ENCODE measurements at places on chromosomes 5 and 9. TPM values are rescaled to one million over a fixed set of nuclear protein-coding genes. Genes with fewer than 3 reads are reported as not detected.

GRCh38 chr5:108148715-108149139, 233.2 kb downstream of the FBXL17 start:
- no peak for DNase-seq

Gene GABRA6
- not detected for polyA plus RNA-seq

DNA sequence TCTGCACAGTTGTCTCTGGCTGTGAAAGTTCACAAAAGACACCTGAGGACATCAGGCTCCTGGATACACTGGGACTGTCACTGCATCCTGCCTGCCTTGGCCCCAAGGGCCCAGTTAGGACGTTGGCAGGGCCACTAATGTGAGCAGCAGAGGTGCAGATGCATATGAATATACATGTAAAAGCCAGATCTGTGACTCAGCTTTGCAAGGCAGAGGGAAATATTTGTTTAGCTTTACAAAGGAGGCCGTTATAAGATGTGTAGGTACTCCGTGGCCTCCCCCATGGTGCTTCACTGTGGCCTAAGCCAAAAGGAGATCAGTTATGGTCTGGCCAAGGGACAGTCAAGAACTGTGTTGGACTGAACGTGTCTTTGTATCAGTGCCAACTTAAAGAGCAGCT, 4.1 kb upstream of the C1QTNF3 start:
- no peak for DNase-seq

- no peak for DNase-seq
Observed at GRCh38 chr9:32589083-32589723, 16.2 kb upstream of the NDUFB6 start.

GRCh38 chr9:117325110-117325731, 89.6 kb downstream of the ASTN2 start:
- DNase-seq = no peak

Gene CRB2
- polyA plus RNA-seq = 0.02 TPM

Gene FBLL1
- polyA plus RNA-seq = 0.09 TPM

Data from right cardiac atrium (tissue), 5 donors.